NCI-H187 (cell line): ENCODE measurements at places on chromosomes 7 and 10.

GRCh38 chr10:106652279-106652678, 512.2 kb downstream of the SORCS1 start:
- DNase-seq, result no peak

GRCh38 chr10:95834406-95834805, 73.4 kb upstream of the CC2D2B start:
- no peak for DNase-seq

DNA sequence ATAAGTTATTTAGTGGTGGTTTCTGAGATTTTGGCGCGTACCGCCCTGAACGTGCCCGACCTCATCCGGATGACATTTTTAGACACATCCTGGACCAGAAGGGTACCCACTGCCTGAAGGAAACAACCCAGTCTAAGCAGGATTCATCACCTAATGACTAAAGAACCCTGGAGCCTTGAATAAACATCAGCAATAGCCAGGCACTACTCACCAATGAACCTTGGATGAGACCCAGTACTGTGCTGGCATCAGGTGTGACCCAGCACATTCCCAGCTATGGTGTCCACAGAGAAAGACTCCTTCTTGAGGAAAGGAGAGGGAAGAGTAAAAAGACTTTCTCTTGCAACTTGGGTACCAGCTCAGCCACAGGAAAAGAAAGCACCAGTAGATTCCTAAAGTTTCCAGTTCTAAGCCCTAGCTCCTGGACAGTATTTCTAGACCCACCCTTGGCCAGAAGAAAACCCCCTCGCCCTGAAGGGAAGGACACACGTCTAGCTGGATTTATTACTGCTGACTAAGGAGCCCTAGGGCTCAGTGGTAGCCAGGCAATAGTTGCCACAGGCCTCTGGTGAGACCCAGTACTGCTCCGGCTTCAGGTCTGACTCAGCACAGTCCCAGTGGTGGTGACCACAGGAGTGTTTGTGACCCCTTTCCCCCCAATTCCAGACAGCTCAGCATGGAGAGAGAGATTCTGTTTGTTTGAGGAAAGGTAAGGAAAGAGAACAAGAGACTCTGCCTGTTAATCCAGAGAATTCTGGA, 32.5 kb downstream of the ZNF277 start:
- DNase-seq, result no peak

DNA sequence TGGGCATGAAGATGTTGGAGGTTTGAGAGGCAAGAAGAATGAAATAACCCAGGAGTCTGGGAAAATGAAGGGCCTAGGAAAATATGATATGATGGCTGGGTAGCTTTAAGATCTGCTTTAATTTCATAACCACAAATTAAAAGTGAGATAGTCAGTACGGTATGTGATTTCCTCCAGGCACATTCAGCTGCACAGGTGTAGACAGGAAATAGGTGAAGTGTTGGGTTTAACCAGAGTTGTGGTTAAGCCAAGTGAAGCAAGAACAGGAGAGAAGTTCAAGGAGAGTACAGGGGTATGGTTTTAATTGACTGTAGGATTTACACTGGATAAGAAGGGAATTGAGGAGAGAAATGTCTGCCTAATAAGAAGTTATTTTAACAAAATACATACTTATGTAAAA, 2.6 kb downstream of the PNLIPRP3 start:
- no peak for DNase-seq

DNA sequence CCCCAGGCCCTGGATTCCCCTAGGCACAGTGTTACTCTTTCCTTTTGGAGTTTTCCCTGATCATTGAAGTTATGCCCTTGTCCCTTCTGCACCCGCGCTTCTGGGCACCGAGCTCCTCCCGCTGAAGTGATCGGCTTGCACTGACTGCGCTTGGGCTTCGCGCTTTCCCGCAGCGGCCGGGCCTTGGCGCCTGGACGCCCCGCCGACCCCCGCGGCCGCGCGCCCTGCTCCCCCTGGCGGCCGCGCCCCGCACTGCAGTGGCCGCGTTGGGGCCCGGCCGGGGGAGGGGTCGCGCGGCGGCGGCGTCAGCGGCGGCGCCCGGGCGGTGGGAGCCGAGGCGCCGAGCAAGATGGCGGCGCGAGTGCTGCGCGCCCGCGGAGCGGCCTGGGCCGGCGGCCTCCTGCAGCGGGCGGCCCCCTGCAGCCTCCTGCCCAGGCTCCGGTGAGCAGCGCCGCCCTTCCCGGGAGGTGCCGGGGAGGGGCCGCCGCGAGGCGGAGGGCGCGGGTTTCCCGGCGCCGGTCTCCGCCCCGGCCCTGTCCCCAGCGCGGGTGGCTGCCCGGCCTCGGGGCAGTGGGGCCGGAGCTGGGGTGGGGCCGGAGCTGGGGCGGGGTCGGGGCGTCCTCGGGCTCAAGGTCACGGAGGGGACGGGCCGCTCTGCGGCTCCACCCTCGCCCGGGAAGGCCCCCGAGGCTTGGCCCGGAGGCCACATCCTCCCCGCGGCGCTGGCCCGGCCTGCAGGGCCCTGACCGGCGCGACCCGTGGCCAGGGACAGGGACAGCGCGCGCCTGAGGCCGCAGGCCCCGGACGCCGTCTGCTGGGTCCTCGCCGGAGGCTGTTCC, at the start of gene NIPSNAP2:
TSS of gene NIPSNAP2 (plus strand) at position 325 of the 839 bp plus-strand sequence. CDS start at position 350, 25 bp downstream.
- peak; percentile 34 for DNase-seq

DNA sequence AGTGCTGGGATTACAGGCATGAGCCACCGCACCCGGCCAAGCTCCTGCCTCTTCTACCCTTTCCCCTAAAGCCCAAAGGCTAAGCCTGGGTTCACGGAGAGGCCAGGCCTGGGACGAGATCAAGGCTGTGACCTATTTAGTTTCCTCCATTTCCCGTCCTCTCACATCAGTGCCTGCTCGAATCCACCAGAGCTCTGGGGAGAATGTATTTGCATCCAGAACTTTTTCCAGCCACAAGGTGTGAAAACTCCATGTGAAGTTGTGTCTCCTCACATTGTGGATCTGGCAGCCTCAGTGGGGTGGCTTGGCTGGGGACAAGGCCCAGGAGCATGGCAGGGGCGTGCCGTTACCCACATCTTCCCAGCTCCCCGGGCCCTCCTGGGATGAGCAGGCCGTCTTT, 38.0 kb downstream of the SMKR1 start:
- DNase-seq, result no peak

DNA sequence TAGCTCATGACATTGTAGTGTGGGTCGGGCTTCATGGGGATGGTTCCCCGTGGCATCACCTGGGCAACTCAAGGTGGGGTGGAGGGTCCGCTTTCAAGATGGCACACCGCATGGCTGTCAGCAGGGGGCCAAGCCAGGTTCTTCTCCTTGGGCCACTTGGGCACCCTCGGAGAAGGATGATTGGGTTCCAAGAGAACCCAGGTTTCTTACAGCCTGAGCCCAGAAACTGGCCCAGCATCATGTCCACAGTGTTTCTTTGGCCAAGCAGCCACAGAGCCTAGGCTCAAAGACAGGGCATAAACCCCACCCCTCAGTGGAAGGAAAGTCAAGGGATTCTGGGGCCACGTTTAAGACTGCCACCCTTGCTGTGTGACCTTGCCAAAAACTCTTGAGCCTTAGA, 110.6 kb downstream of the PTPN20 start:
- no peak for DNase-seq

DNA sequence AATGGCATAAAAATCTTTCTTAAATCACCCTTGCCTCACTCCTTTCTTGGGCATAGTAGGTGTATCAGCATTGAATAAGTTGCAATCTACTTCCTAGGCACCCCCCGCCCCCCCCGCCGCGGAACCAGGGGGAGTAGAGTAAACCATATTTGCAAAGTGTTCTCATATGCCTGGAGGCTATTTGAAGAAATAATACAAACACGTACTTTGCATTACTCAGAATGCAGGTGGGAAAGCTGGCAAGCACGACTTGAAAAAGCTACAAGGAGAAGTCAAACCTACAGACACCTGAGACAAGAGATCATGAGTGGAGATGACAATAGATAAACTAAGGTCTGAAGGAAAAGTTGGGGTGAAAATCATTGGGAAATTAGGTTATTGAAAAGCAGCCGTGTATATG, 65.6 kb downstream of the POM121L12 start:
- DNase-seq, result no peak

GRCh38 chr10:19904202-19904661, 88.0 kb downstream of the PLXDC2 start:
- no peak for DNase-seq

GRCh38 chr7:6092953-6093354, 61.8 kb downstream of the ANKRD61 start:
- no peak for DNase-seq

DNA sequence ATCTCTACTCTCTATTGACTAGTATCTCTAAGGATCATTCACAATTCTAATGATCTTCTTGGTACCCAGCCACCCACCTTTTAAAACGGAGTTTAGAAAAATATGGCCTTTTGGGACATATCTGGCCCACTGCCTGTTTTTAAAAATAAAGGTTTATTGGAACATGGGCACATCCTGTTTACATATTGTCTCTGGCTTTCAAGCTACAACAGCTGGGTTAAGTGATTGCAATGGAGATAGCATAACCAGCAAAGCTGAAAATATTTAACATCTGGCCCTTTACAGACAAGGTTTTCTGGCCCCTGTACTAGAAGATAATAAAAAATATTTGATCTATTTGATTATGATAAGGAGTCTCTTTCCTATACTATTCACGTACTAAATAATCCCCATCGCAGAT, 232.4 kb upstream of the RHOBTB1 start:
- no peak for DNase-seq

- DNase-seq, result peak; percentile 8
These were observed 5.7 kb upstream of the GOT1 start for GRCh38 chr10:99435986-99436638.

- no peak for DNase-seq
These were observed 553 bp downstream of the VDAC2 start for GRCh38 chr10:75211007-75211691.

- no peak for DNase-seq
These were observed 997.0 kb downstream of the GATA3 start for GRCh38 chr10:9051328-9051974.
